ENCODE measurements at places on chromosomes 12 and 14. TPM values are rescaled to one million over a fixed set of nuclear protein-coding genes. Genes with fewer than 3 reads are reported as not detected.

DNA sequence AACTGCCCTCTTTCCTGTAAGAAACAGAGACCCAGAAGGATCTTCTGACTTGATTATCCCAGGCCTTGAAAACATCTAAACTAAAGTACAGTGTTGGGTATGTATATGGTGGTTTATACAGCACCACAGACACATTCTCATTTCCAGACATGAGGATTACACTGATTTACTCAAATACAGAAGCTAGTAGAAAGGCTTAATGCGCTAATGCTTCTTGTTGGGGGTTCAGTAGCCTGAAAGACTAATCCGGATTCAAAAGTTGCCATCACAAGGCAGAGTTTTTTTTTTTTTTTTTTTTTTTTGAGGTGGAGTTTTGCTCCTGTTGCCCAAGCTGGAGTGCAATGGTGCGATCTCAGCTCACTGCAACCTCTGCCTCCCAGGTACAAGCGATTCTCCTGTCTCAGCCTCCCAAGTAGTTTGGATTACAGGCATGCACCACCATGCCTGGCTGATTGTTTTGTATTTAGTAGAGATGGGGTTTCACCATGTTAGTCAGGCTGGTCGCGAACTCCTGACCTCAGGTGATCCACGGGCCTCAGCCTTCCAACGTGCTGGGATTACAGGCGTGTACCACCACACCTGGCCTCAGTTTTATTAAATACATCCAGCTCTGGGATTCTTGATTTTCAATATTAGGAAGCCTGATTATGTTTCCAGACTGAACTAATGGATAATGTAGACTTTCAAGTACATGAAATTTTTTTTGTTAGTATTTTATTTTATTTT lies 46.3 kb upstream of the HECTD1 start:
- no peak for DNase-seq

Gene DLGAP5
- 0.69 TPM for total RNA-seq

Gene B4GALNT3
- 5.0 TPM for total RNA-seq

DNA sequence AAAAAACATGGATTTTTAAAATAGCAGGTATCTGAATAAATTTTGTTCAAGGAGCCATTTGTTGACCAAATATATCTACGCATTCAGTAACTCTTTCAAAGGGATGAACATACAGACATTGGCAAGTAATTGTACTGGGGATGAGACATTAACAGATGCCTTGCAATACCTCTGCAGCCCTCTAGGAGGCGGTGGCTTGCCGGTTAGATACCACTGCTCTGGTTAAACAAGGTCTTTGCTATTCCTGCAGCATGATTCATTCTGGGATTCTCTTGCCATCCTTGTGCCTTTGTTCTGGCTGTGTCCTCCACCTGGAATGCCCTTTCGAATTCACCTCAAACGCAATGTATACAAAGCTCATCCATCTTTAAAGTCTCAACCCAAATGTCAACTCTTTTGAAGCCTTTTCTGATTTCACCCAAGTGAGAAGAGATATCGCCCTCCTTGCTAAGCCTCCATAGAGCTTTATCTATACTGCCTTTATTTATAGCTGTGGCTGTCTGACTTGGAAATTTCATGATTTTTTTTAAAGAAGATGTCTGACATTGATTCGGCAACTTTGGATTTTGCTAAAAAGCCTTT lies 131.0 kb upstream of the SRRM4 start:
- DNase-seq = no peak

DNA sequence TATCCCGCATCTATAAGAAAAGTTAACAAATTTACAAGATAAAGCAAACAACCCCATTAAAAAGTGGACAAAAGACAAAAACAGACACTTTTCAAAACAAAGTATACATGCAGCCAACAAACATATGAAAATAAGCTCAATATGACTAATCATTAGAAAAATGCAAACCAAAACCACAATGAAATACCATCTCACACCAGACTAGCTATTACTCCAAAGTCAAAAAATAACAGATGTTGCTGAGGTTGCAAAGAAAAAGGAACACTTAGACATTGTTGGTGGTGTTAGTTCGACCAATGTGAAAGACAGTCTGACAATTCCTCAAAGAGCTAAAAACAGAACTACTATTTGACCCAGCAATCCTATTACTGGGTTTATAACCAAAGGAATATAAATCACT lies 968.6 kb upstream of the USP15 start:
- DNase-seq = no peak

- DNase-seq = no peak
Measured at GRCh38 chr14:61517911-61518384, 177.4 kb upstream of the HIF1A start.

DNA sequence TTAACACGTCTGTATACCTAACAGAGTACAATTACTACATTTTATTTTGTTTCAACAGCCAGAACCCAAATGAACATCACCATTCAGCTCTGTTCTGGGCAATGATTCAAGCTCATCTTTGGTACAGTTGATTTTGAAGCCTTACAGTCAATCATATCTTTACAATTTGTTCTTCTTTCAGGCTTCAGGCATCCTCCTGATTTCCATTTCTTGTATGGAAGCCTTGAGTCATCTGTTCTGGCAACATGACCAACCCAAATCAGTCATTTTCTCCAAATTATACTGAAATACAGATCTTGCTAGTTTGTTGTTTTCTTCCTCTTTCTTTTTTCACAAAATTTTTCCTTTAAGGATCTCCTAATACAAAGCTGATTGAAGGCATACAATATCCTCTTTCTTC lies 80.2 kb downstream of the PAX9 start:
- DNase-seq = no peak

DNA sequence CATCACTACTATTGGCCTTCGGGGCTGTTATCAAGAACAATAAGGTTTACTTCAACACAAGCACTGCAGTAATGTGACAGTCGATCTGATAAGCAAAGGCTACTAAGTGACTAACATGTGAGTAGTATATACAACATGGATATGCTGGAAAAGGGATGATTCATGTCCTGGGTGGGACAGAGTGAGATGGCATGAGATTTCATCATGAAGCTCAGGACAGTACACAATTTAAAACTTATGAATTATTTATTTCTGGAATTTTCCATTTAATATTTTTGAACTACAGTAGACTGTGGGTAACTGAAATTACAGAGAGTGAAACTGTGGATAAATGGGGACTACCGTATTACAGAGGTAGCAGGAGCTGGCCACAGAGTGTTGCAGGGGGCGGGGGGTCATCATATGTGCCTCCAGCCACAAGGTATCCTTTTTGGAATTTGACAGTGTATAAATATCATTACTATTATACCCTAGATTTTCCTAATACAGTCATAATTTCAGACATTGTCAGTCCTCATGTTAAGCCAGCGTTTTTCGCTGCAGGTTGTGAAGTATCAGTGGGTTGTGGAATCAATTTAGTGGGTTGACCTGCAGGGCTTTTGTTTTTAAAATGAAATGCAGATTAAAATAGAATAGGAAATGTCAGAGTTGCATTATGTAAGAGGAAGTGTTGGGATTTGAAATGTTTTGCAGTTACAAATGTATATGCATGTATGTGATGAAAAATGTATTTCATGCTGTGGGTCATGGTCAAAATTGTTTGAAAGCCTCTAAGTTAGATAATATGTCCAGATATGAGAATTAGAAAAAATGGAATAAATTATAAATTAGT lies 148.0 kb upstream of the NUDT4 start:
- DNase-seq = no peak

Gene CD27
- 0.43 TPM for total RNA-seq

GRCh38 chr12:24905431-24905830 lies 43.5 kb downstream of the BCAT1 start:
- DNase-seq = no peak

DNA sequence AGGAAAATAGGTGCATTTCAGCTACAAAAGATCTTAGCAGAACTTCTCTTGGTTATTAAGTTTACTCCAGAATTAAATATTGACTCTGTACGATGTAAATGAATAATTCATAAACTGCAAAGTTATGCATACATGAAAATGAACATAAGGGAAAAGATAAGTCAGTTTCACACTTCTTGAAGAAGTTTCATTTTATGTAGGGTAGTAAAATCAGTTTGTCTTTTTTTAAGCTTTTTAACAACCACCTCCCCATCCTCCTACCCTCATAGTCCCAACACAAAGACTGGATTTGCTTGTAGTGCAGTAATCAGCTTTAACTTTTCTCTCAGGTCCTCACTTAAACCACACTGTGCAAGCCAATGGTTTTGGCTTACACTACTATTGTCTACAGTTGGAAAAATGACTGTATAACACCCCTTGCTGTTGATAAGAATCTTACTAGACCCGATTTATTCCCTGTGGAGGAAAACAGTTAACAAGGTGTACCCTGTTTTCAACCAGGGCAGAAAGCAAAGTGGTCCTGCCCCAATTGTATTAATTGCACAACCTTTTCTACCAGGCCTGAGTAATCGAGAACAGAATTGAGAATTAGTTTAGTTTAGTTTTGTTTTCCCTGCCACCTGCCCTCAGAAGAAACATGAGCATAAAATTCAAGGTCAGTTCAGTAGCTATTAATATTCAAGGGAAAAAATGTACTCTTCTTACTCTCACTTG lies 44.1 kb downstream of the NIN start:
- DNase-seq = no peak

Gene NXPH4
- total RNA-seq = 0.79 TPM
